ENCODE measurements at places on chromosomes 7 and 10. TPM values are rescaled to one million over a fixed set of nuclear protein-coding genes. Genes with fewer than 3 reads are reported as not detected.

The CHCHD1 gene
- total RNA-seq, result 51.0 TPM

The TMEM209 gene
- 14.3 TPM for total RNA-seq

The SEMA3C gene
- total RNA-seq, result 91.5 TPM

The ZPBP gene
- not detected for total RNA-seq

- DNase-seq, result no peak
Measured at GRCh38 chr7:151462306-151462779, 22.4 kb upstream of the CRYGN start.

GRCh38 chr7:1066242-1066588 lies 21.7 kb upstream of the GPER1 start:
- DNase-seq, result no peak

DNA sequence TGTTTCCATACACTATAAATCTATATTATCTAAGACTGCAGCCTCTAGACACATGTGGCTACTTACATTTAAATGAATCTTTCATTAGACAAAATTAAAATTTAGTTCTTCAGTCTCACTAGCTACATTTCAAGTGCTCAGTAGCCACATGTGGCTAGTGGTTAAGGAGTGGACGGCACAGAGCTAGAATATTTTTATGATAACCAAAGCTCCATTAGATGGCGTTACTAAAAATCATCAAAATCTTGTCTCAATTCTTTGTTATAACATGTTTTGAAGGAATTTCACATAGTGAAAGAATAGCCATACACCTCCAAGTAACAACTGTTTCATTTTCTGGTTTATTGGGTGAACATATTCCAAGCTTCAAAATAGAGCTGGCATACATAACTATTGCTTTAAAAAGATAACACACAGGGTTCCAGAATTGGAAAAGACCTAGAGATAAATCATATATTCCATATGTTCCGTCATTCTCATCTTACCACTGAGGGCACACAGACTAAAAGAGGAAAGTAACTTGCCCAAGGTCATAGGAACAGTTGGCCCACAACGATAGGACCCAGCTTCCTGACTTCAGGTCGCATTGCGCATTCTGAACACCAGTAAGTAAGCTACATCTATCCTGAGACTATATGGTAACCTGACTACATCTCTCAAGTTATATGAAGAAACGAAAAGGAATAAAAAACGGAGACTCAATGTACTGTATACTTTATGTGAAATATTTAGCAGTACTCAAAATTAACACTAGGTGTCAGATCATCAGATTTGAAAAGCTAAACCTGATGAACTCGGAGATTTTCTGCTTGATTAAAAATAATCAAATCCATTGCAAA lies 66.6 kb downstream of the CAV1 start:
- no peak for DNase-seq

- no peak for DNase-seq
Measured at GRCh38 chr7:87036985-87037384, 22.5 kb downstream of the ELAPOR2 start.

The FOXP2 gene
- 3.5 TPM for total RNA-seq

DNA sequence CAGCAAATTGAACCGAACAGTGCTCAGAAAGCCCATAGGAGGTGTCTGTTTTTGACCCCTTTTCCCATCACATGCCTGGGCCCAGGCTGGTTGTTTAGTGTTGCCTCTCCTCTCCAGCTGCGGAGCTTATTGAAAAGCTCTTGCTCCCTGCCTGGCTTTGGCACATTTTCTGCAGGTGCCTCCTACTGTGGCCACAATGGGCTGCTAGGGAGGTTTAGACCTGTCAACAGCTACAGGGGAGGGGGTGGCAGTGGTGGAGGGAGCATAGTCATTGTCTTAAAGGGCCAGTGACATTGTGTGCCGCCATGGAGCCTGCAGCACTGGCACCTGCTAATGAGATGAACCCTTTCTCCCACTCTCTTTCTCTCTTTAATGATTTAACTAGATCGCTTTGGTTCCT lies 13.2 kb upstream of the ENO4 start:
- no peak for DNase-seq

The SRRM3 gene
- total RNA-seq, result 6.4 TPM

DNA sequence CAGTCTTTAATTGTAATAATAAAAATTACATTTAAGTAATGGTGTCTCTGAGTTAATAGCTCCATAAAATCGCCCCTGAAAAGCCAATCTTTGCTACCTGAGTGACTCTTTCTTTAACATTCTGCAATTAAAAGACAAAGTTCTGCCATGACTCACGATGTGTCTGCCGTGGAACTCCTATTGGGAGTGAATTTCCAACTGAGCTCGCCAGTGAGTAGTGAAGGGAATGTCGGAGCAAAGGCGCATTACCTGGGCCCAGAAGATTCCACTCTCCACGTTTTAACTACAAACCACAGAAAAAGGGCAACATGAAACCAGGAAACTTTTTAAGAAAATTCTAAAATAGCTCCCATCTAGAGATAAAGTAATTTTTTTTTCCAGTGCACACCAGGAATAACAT lies 36.9 kb upstream of the RNF32 start:
- DNase-seq, result no peak

DNA sequence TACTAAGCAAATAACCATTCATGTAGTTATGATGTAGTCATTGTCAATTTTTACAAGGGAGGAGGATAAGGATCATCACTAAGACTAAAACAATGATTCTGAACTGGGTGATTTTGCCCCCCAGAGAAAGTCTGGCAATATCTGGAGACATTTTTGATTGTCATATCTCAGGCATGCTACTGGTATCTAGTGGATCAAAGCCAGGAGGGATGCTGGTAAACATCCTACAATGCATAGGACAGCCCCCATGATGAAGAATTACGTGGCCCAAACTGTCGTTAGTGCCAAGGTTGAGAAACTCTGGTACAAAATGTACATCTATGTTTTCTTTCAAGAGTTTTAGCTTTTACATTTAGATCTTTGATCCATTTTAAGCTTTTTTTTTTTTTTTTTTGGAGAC lies 57.3 kb downstream of the GBF1 start:
- DNase-seq, result no peak

The NUTM2E gene
- not detected for total RNA-seq

GRCh38 chr10:72096115-72097000 lies 8.0 kb upstream of the SPOCK2 start:
- DNase-seq, result no peak

The TCAF1 gene
- total RNA-seq, result 56.4 TPM

GRCh38 chr10:121668314-121669027 lies 70.2 kb upstream of the FGFR2 start:
- peak; percentile 88 for DNase-seq

The LRRN3 gene
- total RNA-seq, result not detected

- peak; percentile 85 for DNase-seq
Measured at GRCh38 chr10:69439813-69440506, 11.3 kb upstream of the TSPAN15 start.

The AS3MT gene
- total RNA-seq, result 3.9 TPM

DNA sequence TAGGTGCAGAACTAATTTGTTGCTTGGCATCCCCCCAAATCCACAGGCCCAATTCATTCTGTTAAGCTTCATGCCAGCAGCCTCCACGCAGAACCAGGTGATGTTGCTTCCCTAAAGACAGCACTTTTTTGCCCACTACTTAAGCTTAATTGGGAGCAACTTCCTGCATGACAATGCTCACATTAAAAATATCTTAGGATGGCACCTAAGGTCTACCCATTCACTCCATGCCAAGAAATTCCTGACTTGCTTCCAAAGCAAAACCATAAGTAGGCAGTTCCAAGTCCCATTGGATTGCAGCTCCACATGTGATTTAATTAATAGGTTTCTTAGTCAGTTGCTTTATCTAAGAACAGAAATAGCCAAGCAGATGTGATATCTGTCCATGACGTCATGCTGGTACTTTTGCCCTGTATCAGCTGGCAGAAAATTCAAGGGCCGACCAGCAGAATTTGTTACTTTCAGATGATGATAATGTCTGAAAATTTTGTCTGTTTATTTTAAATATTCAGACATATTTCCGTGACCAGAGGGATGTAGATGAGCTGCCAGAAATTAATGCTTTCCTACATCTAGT lies 325.5 kb downstream of the LHFPL3 start:
- DNase-seq, result peak; percentile 2

DNA sequence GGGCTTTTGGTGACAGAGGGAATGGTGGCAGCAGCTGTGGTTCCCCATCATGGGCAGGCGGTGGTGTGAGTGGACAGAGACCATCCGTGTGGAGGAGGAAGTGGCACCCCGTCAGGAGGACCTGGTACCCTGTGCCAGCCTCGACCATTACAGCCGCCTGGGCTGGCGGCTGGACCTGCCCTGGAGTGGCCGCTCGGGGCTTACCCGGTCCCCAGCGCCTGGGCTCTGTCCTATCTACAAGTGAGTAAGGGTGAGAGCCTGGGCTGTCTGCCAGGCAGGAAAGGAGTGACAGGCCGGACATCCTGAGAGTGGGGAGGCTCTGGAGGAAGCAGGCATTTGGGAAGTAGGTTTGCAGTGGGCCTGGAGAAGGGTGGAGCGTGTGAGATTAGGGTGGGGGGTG lies 2.9 kb upstream of the ZNF467 start:
- DNase-seq, result peak; percentile 68

- no peak for DNase-seq
Measured at GRCh38 chr7:120442838-120443237, 169.9 kb downstream of the KCND2 start.

The MUC12 gene
- 0.58 TPM for total RNA-seq

The SLC39A12 gene
- not detected for total RNA-seq

DNA sequence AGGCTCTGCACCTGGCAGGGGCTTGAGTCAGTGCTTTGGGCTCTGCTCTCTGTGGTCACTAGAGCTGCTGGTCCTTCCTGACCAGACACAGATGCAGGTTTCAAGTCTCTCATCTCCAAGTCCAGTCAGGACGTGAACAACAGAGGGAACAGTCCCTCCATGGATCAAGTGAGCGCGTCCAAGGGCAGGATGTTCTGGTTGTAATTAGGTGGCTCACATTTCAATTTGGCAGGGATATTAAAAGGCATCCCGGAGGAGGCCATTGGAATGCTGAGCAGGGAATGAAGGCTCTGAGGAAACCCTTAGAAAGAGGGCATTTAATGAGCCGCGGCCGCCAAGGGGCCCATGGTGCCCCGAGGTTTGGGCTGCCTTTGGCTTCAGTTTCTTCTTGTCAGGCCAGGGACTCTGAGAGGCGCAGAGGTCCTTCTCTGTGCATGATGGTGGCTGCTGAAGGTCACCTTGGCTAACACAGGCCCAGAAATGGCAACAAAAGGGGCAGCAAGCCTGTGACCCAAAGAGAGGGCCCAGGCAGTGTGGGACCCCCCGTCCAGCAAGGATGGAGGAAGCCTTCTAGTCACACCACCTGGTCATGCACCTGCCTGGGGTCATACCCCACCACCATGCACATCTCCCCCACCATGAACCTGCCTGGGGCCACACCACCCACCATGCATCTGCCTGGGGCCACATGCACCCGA lies 30.7 kb upstream of the INPP5A start:
- DNase-seq, result peak; percentile 13

The TMEM130 gene
- 4.1 TPM for total RNA-seq

The SLC26A5 gene
- not detected for total RNA-seq

GRCh38 chr7:14016950-14017349 lies 27.5 kb upstream of the ETV1 start:
- no peak for DNase-seq

- DNase-seq, result no peak
Measured at GRCh38 chr7:47757921-47758411, 176.1 kb upstream of the TNS3 start.

DNA sequence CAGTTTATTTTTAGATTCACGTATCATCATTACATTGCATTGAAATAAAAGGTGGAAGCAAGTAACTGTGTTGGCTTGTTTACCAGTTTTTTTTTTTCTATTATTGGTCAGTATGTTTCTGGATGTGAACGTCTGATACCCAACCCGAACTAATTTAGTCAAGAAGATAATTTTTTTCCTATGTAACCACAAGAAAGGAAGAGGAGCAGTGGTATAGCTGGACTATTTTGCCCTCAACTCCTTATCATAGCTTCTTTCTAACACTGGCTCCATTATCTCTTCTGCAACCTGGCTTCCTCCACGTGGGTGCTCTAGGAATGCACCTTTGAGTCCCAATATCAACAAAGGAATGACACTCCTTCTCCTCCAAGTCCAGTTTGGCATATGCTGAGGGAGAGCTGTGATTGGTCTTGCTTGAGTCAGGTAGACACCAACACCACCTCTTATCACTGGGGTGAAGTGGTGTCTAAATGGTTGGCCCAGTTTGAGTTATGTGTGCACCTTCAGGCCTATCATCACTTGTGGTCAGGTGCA lies 29.4 kb downstream of the OR9A2 start:
- DNase-seq, result no peak

GRCh38 chr7:135938086-135938485 lies 39.1 kb downstream of the MTPN start:
- no peak for DNase-seq

GRCh38 chr7:123075838-123076467 lies 80.5 kb upstream of the TAS2R16 start:
- no peak for DNase-seq

DNA sequence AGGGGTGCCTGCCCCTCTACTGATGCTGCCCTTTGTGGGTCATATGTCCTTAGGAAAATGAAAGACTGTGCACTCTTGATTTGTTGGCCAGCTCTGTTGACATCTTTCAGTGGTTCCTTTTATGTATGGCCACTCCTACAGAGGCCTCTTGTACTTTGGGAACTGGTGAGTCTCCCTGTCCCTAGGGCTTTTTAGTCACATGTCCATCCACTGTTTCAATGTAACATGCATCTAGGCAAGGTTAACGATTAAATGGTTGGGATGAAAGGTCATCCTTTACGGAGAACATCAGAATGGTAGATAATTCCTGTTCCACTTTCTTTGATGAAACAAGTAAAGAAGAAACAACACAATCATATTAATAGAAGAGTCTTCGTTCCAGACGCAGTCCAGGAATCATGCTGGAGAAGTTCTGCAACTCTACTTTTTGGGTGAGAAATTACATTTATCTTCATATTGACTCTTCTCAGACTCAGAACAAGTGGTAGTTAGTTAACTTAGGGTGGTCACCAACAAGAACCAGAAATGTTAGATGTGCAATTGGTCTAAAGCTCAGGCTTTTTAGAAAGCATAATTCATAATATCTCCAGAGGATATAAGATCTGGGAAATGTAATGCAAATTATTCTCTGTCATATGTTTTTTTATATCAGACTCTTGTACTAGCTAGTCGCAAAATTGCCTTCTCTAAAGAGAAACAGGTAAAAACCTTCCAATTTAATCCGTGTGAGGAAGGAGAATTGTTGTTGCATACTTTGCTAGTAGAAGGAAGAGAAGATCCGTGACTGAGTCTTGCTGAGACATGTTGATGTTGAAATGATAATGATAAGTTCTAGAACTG lies at the start of gene ABCC2:
TSS of gene ABCC2 (plus strand) at position 194 of the 840 bp plus-strand sequence. CDS start at position 399, 205 bp downstream.
- DNase-seq, result no peak

DNA sequence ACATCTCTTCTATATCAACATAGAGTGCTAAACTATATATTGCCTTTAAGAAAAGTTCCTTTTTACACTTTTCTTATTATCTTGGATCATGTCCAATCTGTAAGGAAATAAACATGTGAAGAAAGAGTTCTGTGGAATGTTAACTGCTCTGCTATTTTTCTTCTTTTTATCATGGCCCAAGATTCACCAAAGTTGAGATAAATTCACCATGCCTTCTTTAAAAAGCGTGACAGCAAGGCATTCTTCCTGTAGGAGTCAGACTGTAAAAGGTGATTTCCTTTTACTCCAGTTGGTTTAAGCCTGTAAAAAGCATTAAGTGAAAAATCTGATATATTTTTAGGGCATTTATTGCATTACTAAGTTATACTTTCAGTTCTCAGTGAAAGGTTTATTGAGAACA lies 165.7 kb upstream of the FZD1 start:
- no peak for DNase-seq
